ENCODE measurements at places on chromosomes 3 and 15.

GRCh38 chr3:185528532-185528931 lies 23.9 kb downstream of the LIPH start:
- no peaks in the 10 kb centered on the region for H3K36me3 ChIP-seq
- no peak overlapping the region for H3K4me3 ChIP-seq

GRCh38 chr3:123782488-123782887 lies 101.6 kb downstream of the MYLK start:
- no peak for DNase-seq
- no peaks in the 10 kb centered on the region for H3K27me3 ChIP-seq
- no peak overlapping the region for H3K27ac ChIP-seq
- H3K4me3 ChIP-seq, result no peak overlapping the region
- no peaks in the 10 kb centered on the region for H3K4me1 ChIP-seq

DNA sequence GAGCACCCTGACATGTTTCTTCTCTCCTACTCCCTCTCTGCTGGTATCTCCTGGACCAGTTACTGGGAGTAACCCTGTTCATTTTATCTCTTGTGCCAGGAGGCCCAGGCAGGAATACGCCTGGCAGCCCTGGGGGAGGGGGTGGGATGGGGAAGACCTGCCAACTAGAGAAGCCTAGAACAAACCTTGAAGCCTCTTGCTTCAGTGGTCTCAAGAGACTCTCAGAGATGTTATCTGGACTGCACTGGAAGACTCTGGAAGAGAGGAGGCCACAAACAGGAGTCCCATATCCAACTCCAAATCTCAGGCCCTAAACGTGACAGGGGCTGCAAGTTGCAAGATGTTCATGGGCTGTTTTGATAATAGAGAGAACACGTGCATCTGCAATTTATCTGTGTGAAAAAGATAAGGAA lies at the start of gene EPB42:
Gene EPB42, minus strand, starts transcription at position 28 of the 413 bp plus-strand sequence. CDS start 193 bp downstream, outside the sequence.
- H3K27me3 ChIP-seq, result no peaks in the 10 kb centered on the region
- no peak within 1 kb of the TSS for H3K27ac ChIP-seq
- H3K4me1 ChIP-seq, result peaks cover 5% of the 10 kb centered on the region
- DNase-seq, result no peak

DNA sequence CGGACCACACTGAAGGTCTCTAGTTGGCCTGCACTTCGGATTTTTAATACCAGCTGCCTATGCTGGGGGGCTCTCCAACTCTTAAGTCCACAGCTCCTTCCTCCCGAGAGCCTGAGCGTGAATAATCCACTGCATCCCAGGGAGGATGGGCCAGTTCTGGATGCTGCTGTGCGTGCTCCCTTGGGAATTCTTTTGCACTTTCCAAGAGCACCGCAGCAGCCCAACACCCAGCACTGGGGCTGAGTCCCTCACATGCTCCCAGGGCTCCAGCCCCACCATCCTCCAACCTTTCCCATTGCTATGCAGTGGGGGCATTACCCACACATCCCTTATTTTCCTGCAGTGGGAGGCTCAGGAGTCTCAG lies 136.4 kb upstream of the IQSEC1 start:
- no peak overlapping the region for H3K27ac ChIP-seq
- no peak for DNase-seq
- no peaks in the 10 kb centered on the region for H3K4me1 ChIP-seq
- H3K36me3 ChIP-seq, result no peaks in the 10 kb centered on the region
- peaks cover 67% of the 10 kb centered on the region for H3K27me3 ChIP-seq

DNA sequence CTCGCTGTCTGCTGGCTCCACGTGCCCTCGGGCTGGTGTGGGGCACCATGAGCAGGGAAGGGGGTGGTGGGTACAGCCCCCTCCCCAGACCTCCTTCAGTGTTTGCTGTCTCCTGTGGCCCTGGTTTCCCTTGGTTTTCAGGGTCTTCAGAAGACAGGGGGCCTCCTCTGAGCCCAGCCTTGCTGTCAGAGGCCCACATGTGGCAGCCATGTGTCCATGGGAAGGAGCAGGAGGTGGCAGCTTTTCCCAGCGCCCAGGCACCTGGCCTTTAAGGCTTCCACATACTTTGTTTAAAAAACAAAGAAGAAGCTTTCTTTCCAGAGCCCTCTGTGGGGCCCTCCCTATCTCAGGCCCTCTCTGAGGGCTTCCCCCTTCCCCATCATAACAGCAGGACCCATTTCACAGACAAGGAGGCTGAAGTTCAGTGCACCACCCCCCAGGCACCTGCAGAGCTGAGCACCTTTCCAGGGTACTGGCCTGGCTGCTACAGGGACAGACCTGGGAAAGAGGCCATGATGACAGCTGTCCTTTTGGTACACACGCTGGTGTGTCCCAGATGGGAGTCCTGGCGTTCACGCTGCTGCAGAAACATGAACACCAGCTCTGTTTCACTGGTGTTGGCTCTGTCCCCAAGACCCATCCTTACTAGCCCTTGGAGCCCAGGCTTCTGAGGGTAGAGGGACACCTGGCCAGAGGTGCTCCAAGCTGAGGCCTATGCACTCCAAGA lies 73.7 kb downstream of the DNAJB8 start:
- no peaks in the 10 kb centered on the region for H3K36me3 ChIP-seq
- no peaks in the 10 kb centered on the region for H3K27me3 ChIP-seq
- no peak overlapping the region for H3K4me3 ChIP-seq
- H3K27ac ChIP-seq, result no peak overlapping the region

GRCh38 chr3:21435871-21436270 lies 315.1 kb downstream of the ZNF385D start:
- no peak overlapping the region for H3K27ac ChIP-seq
- no peak overlapping the region for H3K4me3 ChIP-seq
- no peaks in the 10 kb centered on the region for H3K27me3 ChIP-seq
- no peaks in the 10 kb centered on the region for H3K4me1 ChIP-seq
- no peak for DNase-seq

Measured in esophagus squamous epithelium (tissue), 5 donors.